ENCODE measurements at places on chromosomes 5 and 9. TPM values are rescaled to one million over a fixed set of nuclear protein-coding genes. Genes with fewer than 3 reads are reported as not detected.
A peak's percentile ranks its signal among the peaks of the same experiment; 100 is the strongest.

Gene PHF24
- 0.10 TPM for total RNA-seq

DNA sequence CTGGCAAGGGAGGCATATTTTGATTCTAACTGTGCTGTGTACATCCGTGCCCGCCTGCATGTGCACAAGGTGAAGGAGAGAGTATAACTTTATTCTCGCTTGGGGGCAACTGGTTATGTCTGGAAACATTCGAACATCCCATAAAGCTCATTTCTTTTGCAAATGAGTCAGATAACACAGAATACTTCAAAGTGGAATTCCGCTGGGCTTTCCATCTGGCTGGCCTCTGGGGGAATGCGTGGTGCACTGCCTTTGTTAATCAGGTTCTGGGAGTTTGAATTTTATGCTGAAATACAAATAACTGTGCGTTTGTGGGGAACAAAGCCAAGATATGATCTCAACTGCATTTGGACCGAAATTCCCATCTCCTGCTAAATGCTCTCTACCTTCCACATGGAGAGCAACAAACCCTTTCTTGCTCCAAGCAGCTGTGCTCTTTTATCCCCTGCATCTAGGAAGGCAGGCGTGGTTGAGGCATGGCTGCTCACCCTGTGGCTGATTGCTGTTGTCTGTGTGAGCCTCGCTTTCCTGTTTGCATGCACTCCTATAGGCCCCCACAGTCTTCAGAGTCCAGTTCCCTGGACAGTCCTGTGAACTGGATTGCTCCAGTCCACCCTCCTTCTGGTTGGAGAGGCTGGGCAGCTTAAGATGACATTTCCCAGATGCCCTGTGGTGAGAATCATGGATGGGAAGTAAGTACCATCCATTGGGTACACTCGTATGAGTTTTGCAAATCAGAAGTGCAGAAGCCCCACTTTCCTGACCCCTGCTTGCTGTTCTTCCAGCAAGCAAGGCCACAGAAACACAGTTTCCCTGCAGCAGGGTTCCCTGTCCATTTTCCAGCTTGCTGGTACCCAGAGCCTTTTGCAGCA, 82.9 kb upstream of the ALDH1B1 start:
- DNase-seq, result no peak

DNA sequence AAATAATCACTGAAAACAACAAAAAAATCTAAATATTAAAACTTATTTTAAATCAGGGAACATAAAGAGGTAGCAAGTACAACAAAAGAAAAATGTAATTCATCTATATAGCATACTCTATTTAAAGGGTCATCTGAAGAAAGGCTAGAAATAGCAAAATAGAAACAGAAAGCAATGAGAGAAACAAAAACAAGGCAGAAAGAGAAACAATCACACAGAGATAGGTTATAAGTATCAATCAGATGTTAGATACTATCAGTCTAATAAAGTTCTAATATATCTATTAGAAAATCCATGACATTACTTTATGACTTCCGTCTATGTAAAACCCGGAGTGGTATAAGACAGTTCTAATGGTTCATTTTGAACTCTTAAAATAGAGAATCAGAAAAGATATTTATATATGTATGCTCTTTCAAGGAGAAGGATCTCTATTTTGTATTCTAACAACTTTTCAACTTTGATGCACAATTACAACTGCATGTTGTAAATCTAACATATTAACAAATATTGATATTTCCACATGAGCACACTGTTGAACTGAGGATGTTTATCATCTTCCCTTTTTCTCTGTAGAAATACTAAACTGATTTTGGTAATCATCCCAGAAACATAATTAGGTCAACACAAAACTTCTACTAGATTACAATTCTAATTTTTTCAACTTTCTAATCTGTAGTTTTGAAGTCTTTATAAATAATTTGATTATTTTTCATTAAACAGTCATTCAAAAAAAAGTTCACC, 15.8 kb downstream of the RICTOR start:
- no peak for DNase-seq

- no peak for DNase-seq
These were observed 16.8 kb downstream of the SKP2 start for GRCh38 chr5:36168737-36169136.

GRCh38 chr9:124752967-124753366, 18.1 kb downstream of the NR6A1 start:
- DNase-seq, result no peak

Gene PTCH1
- 10.4 TPM for total RNA-seq

- DNase-seq, result no peak
These were observed 375.7 kb upstream of the ZNF462 start for GRCh38 chr9:106487266-106487665.

DNA sequence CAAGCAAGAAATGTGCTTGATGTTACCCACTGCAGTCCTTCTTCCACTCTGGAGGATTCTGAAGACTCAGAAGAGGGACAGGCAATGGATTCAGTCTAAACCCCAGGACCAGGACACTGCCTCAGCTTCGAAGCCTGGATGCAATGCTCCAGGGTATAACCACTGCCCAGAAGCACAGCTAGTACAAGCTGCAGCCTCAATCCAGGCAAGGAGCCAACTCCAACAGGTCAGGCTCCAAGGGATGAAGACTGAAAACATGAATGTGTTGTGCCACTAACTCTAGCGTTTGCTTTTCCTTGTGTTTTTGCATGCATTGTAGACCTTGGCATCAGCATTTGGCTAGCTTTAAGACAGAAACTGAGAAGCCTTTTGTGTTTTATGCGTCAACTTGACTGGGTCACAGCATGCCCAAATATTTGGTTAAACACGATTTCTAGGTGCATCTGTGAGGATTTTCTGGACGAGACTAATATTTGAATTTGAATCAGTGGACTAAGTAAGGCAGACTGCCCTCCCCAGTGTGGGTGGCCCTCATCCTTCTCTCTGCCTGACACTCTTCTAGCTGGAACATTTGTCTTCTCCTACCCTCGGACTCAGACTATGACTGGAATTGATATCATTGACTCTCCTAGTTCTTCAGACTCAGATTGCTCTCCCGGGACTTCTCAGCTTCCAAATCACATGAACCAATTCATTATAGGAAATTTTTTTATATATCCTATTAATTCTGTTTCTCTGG, 20.5 kb upstream of the GPX3 start:
- peak; percentile 72 for DNase-seq
